ENCODE measurements at places on chromosomes 13 and 19. TPM values are rescaled to one million over a fixed set of nuclear protein-coding genes. Genes with fewer than 3 reads are reported as not detected.

Gene CARD8
- polyA plus RNA-seq = 59.6 TPM

Gene ITGBL1
- polyA plus RNA-seq = 1.4 TPM

Gene CEACAM20
- not detected for polyA plus RNA-seq

Gene HNRNPA1L2
- polyA plus RNA-seq = 23.8 TPM

Gene SRRM5
- 0.48 TPM for polyA plus RNA-seq

Gene GPR4
- polyA plus RNA-seq = 3.7 TPM

Gene TUBA3C
- not detected for polyA plus RNA-seq

Gene ZNF628
- polyA plus RNA-seq = 6.8 TPM

Gene PRODH2
- 52.5 TPM for polyA plus RNA-seq

Gene ZIC2
- 0.39 TPM for polyA plus RNA-seq
